Uterus (tissue), 4 donors: ENCODE measurements at places on chromosomes 7 and 10. TPM values are rescaled to one million over a fixed set of nuclear protein-coding genes. Genes with fewer than 3 reads are reported as not detected.

The SIRT1 gene
- total RNA-seq = 47.7 TPM

The TLX1 gene
- total RNA-seq = not detected

The TPST1 gene
- total RNA-seq = 97.0 TPM

The TNRC18 gene
- 94.7 TPM for total RNA-seq

The SEMA4G gene
- total RNA-seq = 4.3 TPM

The HOXA10 gene
- 87.5 TPM for total RNA-seq

The GOLGA7B gene
- 0.09 TPM for total RNA-seq

The ZNF33B gene
- 38.6 TPM for total RNA-seq

The SCIN gene
- 6.5 TPM for total RNA-seq

The NOM1 gene
- 21.9 TPM for total RNA-seq

The PGAM2 gene
- 1.4 TPM for total RNA-seq

The SFXN3 gene
- 34.6 TPM for total RNA-seq

The IL15RA gene
- total RNA-seq = 28.8 TPM

GRCh38 chr7:132190683-132191082 is 385.6 kb downstream of the PLXNA4 start:
- no peak for DNase-seq

DNA sequence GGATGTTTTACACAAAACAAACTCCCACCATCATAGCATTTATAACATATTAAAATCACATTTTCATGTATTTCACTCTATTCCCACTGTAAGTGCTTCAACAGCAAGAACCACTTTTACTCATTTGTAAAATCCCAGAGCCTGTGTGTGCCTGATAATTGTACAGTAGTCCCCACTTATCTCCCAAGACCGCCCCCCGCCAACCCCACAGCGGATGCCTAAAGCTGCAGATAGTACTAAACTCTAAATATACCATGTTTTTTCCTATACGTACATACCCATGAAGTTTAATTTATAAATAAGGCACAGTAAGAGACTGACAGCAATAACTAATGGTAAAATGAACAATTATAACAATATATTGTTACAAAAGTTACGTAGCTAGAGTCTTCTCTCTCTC is 33.5 kb downstream of the EZH2 start:
- no peak for DNase-seq

GRCh38 chr7:121140790-121141189 is 152.3 kb downstream of the CPED1 start:
- no peak for DNase-seq

GRCh38 chr7:28983396-28984190 is 25.5 kb upstream of the TRIL start:
- no peak for DNase-seq

DNA sequence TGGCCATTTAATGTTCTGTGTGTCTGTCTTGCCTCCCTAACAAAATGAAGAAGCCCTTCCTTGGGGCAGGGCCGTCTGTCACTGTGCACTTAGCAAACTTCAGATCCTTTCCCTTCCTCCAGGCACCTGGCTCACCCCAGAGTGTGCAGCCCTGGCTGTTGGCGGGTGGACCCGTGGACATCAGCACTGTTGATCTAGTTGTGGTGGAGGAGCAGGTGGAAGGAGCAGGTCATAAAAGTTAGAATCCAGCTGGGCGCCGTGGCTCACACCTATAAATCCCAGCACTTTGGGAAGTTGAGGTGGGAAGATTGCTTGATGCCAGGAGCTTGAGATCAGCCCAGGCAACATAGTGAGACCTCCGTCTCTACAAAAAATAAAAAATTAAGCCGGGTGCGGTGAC is 12.7 kb downstream of the RAB19 start:
- no peak for DNase-seq

GRCh38 chr10:115936926-115937767 is 335.9 kb downstream of the GFRA1 start:
- no peak for DNase-seq

DNA sequence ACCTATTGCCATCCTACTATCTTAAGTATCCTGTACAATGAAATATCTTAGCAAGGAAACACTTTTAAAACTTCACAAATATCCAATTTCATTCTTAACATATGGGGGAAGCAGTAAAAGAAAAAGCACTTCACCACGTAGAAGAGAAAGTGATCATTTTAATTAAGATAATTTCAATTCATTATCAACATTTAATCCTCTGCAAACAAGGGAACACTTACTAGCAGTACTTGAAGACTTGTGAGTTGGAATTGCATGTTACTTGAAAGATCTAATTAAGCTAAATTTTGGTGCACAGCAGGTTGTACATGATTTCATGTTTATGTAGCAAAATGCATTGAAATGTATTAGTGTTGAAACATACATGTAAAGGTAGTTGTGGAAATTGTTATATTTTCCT is 20.8 kb upstream of the CCAR1 start:
- no peak for DNase-seq

DNA sequence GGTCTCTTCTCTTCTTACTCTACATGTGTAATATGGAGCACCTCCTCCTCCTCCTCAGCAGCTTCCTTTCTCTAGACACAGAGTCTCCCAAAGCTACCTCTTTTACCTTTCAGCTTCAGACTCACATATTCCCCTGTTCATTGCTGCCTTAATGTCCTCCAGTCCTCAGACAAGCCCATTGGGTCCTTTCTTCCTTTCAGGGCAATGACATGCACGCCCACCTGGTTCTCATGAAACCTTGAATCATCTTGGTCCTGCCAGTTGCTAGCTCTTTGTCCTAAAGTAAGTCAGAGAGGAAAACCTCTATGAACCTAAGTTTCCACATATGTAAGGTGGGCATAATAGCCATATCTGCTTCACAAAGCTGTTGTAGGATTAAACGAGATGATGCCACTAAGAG is 227.0 kb downstream of the RPS24 start:
- DNase-seq = no peak

DNA sequence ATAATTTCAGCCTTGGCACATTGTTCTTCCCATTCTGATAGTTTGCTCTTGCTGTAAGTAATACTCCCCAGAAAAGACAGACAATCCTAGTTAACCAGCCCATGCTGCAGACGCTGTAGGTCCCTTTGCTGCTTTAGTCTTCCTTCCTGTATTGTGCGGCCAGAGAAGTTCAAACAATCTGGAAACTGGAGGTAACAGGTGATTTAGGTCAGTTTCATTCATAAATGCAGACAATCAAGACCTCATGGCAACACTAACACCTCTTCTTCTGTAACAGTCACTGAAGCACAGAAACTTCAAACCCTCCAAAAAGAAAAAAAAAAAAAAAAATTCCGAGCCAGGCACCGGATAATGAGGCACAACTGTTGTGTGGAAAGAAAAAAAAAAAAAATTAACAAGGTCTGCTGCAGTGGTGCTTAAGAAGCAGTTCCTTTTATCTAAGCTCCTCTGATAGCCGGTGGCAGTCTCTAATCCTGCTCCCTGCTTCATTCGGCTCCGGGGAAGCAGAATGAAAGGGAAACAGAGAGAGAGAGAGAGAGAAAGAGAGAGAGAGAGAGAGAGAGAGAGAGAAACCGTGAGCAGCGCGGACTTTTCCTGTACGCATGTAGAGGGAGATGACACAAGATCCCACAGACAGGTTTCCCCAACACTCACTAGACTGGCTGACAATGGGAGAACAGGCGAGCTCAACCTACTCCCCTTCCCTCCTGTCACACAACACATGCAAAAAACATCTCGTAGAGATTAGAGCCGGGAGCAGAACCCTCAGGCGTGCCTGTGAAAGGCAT is at the start of gene SEMA3A:
Gene SEMA3A (minus strand): TSS at position 306 of the 788 bp plus-strand sequence. CDS start 203 bp downstream, at position 103.
- peak; percentile 14 for DNase-seq

- no peak for DNase-seq
Measured at GRCh38 chr7:44224080-44224973, 23.5 kb downstream of the YKT6 start.

DNA sequence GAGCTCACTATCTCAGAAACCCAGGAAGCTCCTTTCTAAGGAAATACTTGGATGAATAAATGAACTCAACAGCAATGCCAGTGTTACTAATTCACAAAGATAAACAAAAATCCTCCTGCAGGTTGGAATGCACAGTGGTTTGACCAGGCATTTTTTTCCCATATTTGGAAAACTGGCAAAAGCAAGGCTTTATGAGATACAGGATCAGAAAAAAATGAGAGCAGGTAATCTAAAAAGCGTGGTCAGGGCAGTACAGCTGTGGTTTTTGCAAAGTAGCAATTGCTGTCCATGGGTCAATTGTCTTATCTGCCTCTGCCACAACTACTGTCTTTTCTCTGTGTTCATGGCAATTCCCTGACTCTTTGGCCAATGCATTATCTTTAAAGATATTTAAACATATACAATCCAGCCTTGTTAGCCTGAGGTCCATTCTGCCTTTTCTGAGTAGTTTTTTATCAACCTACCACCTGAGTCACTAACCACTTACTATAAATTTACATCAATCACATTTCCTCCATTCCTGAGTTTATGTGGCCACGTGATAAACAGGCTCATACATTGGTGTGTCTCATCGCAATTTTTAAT is 564.5 kb upstream of the IGFBP3 start:
- DNase-seq = no peak

GRCh38 chr10:31977440-31978155 is 49.0 kb upstream of the ARHGAP12 start:
- no peak for DNase-seq

- no peak for DNase-seq
Measured at GRCh38 chr10:51035344-51035743, 38.9 kb upstream of the PRKG1 start.

DNA sequence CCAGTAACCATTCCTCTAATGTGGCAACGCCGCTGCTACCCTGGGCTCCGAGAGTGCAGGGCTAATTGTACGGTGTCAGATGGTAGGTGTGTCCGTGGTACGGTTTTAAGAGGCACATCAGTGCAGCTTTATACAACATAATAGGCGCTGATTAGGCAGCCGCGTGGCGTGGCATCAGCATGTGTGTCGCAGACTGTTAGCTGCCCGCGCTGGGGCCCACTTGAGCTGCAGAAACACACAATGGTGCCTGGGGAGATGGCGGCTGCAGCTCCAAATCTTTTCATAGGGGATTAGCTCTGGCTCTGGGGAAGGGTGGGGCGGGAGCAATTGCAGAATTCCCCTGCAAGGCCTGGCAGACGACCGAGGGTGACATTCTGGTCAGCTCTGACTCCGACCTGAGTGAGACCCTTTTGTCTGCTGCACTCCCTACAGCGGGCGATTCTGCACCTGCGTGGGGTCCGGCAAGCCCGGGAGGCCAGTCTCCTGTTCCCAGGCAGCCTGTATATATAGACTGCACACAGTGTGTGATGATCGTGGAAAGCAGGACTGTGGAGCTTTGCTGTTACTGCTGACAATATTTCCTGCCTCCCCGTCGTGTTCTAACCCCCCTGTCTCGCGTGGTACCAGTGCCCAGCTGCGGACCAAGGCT is 722.7 kb upstream of the CELF2 start:
- DNase-seq = no peak

DNA sequence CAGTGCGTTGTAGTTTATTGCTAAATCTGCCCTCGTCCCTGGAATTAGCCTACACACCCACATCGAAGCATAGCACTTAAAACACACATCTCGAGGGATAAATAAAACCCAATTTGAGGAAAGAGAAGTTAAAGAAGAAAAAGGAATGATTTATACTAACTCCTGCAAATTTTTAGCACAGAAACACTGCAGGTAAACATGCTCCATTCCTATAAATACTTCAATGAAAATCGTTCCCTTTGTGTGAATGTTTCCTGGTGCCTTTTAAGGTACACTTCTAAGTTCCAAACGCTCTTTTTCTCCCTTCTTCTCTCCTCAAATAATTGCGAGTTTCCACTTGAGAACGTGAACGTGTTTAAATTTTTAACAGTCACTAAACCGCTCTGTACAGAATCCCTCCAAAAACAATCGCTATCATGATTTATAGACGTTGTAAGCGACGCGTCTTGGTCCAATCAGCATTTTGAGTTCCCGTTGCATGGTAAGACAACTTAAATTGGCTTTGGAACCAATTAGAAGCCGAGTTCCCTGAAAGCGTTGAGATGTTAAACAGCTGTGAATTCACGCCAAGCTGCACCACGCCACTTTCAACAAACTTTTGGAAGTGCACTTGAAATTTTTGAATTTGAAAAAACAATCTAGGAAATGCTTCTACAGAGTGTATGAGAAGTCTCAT is 12.5 kb upstream of the EBLN1 start:
- no peak for DNase-seq

DNA sequence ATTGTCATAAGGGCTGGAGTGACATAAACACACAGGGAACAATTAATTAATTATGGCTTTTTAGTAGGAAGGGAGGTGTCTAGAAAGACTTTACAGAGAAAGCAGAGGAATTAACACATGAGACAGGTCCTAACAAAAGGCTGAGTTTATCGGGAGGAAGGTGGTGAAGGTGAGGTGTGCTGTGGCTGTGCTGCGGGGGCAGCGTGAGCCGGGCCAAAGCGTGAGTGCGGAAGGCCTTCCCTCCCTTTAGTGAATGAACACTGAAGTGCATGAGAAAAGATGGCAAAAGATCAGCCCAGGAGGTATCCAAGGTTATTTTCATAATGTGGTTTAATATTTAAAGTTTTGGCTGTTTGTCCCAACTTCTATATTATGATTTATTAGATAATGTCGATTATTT is 243.4 kb upstream of the PLXNA4 start:
- DNase-seq = no peak

GRCh38 chr7:25158966-25159365 is 33.9 kb upstream of the CYCS start:
- no peak for DNase-seq

- no peak for DNase-seq
Measured at GRCh38 chr10:96719200-96719599, 1.1 kb downstream of the PIK3AP1 start.

GRCh38 chr7:4786015-4786414 is 10.6 kb downstream of the AP5Z1 start:
- DNase-seq = no peak

DNA sequence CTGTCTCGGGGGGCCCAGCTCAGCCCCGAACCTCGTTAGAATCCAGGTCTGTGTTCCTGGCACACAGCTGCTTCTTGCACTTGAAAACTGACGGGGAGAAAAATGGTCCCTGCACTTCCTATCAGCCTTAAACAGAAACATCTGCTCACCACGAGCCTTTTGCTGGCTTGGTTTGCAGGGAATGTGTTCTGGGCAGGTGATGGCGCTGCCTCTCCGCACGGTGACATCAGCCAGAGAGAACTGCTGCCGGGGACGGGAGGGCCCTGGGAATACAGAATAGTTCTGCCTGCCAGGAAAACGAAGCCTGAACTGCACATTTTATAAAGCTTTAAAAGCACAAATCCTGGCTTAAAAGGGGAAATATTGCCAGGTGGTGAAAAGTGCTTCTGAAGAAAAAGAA is 622.5 kb downstream of the TYW1 start:
- DNase-seq = no peak

- no peak for DNase-seq
Measured at GRCh38 chr7:126780993-126781392, 471.7 kb downstream of the GRM8 start.

GRCh38 chr10:129123428-129123827 is 343.6 kb upstream of the MGMT start:
- DNase-seq = no peak

DNA sequence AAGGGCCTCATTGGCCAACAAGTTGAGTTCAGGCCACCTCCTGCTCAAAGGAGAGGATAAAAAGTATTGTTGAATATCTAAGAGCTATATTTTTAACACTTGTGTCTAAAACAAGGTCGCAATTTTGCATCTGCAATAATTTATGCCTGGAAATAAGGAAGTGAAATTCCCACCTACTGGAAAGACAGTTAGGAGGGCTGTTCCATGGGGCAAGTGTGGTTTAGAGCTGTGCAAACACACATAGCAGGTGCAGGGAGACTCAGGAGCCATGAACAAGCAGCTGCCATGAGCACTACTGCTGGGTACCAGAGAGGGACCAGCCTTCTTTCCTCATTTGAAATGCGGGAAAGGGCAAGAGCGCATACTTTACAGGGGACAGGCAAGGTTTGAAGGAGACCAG is 35.5 kb upstream of the IKZF1 start:
- DNase-seq = no peak

- peak; percentile 48 for DNase-seq
Measured at GRCh38 chr10:102596506-102596971, 47.7 kb upstream of the TRIM8 start.

GRCh38 chr10:76429368-76430060 is 998.1 kb downstream of the LRMDA start:
- DNase-seq = no peak
